ENCODE measurements at places on chromosomes 6 and 20.

DNA sequence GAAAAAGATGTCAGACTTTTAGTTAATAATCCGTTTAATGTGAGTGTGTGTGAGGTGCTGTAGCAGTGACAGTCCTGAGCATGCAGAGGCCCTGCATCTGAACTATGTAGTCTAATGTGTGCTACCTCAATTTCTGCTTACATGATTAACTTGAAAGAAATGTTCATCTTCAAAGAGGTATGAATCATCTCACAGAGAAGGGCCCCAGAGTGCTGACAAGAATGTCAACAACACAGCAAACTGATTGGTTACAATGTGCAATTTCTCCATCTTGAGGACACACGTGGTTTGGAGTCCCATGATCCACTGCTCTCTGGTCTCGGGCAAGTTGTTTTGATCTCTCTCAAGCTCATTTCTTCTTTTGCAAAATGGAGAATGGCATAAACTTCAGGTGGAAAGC is 61.7 kb upstream of the EMILIN3 start:
- no peak for DNase-seq

- no peak for DNase-seq
Measured at GRCh38 chr6:6635869-6636268, 47.3 kb downstream of the LY86 start.

GRCh38 chr6:73586416-73586974 is 65.7 kb upstream of the EEF1A1 start:
- no peak for DNase-seq

DNA sequence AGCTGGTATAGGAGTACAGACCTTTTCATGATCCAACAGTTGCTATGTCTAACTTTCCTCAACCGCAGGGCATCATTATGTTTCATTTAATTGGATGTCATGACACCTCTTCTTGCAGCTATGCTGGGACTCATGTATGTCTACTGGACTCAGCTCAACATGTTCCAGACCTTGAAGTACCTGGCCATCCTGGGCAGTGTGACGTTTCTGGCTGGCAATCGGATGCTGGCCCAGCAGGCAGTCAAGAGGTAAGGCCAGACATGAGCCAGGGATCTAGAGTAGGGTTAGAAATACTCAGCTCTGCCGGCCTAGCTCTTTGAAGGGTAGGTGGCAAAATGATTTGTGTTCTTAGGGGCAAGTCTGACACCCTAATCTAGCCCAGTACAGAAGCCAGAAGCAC is 25.2 kb downstream of the GHRH start:
- DNase-seq = no peak

DNA sequence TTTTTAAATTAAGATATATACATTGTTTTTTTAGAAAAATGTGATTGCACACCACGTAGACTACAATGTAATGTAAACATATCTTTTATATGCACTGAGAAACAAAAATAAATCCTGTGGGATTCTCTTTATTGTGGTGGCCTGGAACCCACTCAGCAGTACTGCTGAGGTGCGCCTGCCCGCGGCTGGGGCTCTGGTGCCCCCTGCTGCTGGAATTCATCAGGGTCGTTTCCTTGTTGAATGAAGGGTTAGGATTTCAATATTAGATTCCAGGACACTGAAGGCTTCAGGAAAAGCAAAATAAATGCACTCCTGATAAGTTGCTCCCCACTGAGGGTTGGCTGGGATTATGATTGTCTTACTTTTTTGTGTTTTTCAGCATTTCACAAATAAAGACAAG is 175.8 kb upstream of the GGTLC1 start:
- no peak for DNase-seq

GRCh38 chr20:57795342-57795697 is 85.5 kb upstream of the PMEPA1 start:
- no peak for DNase-seq

DNA sequence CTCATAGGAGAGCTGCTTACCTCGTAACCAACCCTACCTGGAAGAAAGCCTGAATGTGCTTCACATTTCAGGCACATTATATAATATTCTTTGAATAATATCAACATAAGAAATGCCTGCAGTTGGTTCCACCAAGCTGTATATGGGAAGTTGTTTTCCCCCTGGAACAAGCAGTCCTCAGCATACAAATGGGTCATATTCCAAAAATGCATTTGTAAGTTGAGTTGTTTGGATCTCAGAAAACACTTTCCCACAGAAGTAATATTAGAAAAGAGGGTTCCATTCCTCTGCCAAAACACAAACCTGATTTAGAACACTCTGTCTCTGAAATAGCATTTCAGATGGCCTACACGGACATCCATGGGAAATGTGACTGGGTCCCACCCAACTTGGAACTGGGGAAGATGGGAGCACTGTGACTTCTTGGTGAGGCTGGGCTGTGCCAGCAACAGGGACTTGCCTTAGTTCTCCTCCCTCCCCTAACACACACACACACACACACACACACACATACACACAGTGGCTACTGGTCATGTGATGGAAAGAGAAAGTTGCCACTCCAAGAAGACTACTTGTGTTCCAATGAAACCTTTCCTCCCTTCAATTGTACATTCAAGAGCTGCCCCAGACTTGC is 11.4 kb upstream of the RCAN2 start:
- no peak for DNase-seq

- DNase-seq = no peak
Measured at GRCh38 chr6:157145656-157146285, 177.5 kb downstream of the TMEM242 start.

DNA sequence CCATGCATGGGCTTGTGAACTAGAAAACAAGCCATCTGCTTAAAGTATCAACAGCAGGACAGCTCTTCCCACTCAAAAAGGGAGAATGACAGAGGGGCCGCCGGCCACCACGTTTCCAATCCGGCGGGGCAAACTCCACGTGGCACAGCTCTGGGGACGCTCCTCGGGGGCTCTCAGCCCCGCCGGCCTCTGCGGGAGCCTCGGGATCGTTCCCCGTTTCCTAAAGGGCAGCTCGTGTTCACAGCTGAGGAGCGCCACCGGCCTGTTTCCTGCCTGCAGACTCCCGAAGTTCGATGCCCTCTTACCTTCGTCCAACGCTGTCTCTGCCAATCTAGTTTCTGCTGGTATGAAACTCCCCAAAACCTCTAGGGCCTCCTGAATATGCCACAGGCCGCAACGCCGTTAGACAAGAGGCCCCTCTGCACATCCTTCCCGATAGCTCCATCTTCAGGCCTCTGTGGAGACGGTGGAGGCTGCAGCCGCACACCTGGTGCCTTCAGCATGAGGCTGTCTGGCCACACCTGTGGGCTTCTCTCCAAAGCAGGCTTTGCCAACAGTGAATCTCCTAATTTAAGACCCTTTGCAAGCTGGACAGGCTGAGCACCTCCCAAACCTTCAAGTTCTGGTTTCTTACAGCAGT is 46.5 kb downstream of the KCNQ2 start:
- no peak for DNase-seq

- no peak for DNase-seq
Measured at GRCh38 chr6:107106165-107106564, 9.2 kb downstream of the BEND3 start.

GRCh38 chr6:82144007-82144851 is 103.3 kb downstream of the IBTK start:
- no peak for DNase-seq

Measured in cerebellar nuclear complex (tissue), 1 donor.